Body of pancreas (tissue), 4 donors: ENCODE measurements at places on chromosomes 12 and 14. TPM values are rescaled to one million over a fixed set of nuclear protein-coding genes. Genes with fewer than 3 reads are reported as not detected.

GRCh38 chr12:8556531-8557097, 15.9 kb upstream of the CLEC4E start:
- no peak overlapping the region for H3K4me3 ChIP-seq
- H3K27me3 ChIP-seq = no peaks in the 10 kb centered on the region
- no peak for DNase-seq
- H3K4me1 ChIP-seq = no peaks in the 10 kb centered on the region

- DNase-seq = no peak
- no peaks in the 10 kb centered on the region for H3K4me1 ChIP-seq
- no peak overlapping the region for H3K4me3 ChIP-seq
- no peaks in the 10 kb centered on the region for H3K36me3 ChIP-seq
- H3K27ac ChIP-seq = no peak overlapping the region
Measured at GRCh38 chr14:60107477-60107876, 15.8 kb downstream of the PCNX4 start.

DNA sequence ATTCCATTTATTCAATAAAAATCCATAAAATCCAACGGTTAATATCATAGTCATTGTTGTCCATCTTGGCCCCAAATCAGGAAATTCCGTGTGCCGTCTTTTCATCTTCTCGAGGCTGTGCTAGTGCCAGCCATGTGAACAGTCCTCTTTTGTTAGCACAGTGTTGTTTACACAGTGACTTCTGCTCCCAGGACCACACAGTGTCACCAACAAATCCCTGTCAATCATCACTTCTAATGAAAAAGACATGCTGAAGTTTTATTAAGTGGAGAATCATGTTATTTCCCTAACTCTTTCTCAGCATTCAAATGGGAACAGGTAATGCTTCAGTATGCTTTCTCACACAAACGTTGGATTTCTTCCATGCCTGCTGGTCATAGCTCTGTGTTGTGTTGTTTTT, 1.9 kb upstream of the SLCO1A2 start:
- no peaks in the 10 kb centered on the region for H3K4me1 ChIP-seq
- no peak for DNase-seq
- no peak overlapping the region for H3K27ac ChIP-seq

Gene LAG3
- total RNA-seq = not detected

Gene ITGB7
- 4.9 TPM for total RNA-seq
